T-helper 17 cell (primary cell): ENCODE measurements at places on chromosomes 16 and 17.

- DNase-seq: no peak
These were observed 68.5 kb upstream of the CDH5 start for GRCh38 chr16:66298006-66298405.

DNA sequence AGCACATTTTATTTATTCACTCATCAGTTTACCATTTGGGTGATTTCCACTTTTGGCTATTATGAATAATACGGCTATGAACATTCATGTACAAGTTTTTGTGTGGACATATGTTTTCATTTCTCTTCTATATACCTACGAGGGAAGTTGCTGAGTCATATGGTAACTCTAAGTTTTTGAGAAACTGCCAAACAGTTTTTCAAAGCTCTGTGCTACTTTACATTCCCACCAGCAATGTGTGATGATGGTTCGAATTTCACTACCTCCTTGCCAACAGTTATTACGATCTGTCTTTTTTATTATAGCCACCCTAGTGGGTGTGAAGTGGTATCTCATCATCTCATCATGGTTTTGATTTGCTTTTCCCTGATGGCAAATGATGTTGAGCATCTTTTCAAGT is 63.7 kb upstream of the MRTFB start:
- DNase-seq: no peak

DNA sequence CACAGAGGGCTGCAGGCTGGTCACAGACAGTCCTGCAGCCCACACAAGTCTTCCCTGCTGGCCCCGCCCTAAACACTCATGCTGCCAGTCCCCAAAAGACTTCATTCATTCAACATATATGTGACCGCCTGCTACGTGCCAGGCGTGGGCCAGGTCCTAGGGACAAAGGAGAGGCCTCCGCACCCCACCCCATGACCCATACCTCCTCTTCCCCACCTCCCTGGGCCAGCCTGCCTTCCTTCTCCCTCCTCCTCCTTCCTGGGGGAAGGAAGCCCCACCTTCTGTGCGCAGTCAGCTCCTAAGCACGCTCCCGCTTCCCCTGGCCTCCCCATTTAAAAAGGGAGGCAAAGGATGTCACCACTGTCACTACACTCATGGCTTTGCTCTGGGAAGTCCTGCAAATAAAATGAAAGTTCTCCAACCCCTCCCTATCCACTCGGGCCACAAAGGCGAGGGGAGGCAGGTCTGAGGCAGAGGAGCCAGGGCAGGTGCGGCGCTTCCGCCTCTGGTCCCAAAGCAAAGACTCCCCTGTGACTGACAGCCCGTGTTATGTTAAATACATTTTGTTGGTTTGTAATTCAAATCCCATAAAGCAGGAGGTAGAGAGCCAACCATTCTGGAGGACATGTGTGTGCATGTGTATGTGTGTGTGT is 9.0 kb downstream of the DNAAF8 start:
- DNase-seq: no peak

- no peak for DNase-seq
These were observed 228.8 kb upstream of the EEF2KMT start for GRCh38 chr16:5326395-5326794.

DNA sequence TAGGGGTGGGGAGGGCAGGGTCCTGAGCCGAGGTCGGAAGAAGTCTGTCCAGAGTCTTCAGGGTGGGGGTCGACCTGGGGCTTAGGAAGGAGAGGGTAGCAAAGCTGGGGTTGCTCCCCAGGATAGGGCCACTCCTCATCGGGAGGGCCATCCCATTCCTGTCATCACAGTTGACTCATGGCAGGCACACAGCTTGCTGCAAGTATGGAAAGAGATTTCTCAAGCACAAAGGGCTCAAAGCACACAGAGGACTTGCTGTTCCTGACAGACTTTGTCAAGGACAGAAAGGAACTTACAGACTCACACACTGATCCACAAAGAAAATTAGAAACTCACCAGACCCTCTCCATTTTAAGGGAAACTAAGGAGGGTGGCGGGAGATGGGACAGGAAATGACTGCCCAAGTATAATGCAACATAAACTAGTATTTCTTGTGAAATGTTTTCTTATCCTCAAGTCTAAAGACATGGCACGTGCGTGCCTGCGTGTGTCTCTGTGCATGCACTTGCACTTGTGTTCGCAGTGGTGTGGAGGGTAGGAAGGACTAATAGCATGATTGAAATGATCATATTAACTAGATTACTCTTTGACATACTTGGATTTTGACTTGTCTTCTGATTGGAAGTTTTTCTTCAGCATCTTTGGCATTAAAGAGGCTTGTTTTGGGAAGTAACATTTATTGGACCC is 2.4 kb downstream of the AOC2 start:
- DNase-seq: no peak

DNA sequence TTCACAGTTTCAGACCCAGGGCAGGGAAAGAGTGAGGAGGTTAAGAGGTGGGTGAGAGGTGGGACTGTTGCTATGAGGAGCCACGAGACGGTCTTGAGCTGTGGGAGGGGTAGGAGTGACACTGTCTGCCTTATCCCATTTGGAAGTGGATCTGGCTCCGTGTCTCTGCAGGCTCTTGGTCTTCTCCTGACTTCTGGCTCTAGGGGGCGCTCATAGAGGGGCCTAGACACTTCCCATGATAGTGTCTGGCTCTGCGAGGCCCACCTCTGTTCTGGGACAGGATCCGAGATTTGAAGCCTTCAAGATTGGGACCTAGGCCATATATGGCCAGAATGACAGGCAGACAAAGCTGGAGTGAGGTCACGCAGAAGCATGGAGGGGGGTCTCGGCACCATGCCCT is 204.5 kb downstream of the GSG1L start:
- DNase-seq: no peak

DNA sequence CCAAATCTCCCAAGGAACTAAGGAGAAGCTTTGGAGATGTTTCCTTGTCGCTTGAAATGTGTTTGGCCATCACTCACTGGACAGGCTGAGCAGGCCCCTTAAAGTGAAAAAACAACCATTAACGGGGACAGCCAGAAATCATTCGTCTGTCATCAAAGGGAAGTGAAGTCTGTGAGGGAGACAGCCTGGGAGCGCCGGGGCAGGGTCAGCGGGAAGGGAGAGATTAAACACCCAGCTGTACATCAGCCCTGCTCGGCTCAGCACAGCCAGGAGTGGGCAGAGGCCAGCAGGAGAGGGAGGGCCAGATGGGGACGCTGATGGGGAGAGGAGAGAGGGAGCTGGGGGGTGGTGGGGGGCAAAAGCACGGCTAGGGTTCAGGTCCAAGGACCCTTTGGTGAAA is 105.1 kb downstream of the SDK2 start:
- no peak for DNase-seq

GRCh38 chr16:31870809-31871208 is 2.8 kb upstream of the ZNF267 start:
- no peak for DNase-seq

DNA sequence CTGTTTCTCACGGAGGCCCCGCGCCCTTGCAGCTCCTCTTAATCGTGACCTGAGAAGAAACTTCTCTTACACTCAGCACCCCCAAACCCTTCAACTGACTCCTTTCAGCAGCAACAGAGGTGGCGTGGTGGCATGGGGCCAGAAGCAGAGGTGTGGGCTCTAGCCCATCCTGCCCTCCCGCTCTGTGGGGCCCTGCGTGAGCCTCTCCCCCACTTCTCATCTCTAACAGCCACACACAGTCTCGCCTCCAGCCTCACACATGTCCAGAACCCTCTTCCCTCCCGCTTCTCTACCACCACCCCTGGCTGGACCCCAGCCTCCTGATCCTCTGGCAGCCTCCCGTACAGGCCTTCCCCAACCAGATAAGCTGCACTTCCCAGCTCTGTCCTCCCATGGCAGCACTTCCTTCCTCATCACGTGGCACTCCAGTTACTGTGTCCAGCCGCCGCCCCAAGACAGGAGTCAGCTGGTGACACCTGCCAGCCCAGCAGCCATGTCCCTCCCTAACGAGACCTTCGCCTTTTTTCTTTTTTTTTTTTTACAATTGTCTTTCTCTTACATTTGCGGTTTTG is 30.5 kb downstream of the NSMCE1 start:
- no peak for DNase-seq

DNA sequence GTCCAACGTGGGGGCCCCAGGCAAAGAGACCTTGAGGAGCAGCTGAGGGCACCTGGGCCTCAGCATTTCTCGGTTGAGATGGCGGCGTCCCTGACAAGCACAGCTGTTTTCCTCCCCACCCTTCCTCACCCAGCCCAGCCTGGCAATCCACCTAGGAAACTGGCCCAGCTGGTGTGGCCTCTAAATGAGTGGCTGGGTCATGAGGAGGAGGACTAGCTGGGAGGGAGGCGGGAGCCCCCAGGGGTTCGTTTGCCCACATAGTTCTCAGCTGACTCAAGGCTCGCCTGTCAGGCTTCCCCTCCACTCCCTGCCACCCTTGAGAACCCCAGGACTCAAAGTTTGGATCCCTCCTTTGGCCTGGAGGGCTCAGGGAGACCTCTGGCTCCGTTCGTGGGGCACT is 5.9 kb downstream of the RNF222 start:
- no peak for DNase-seq

DNA sequence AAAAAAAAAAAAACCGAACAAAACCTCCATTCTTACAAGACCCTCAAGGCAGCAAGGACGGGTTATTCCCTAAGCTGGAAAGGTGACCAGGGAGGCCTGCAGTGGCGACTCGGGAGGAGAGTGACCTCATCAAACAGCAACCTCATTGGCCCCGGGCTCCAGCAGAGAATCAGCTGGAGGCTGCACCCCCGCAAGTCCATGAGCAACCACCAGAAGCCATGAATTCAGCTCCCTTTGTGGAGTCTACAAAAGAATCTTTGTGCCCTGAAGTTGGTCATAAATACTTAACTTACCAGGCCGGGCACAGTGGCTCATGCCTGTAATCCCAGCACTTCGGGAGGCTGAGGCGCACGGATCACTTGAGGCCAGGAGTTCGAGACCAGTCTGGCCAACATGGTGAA is 80.9 kb upstream of the CREBBP start:
- no peak for DNase-seq

GRCh38 chr16:24939738-24940137 is 75.4 kb downstream of the ARHGAP17 start:
- DNase-seq: no peak

DNA sequence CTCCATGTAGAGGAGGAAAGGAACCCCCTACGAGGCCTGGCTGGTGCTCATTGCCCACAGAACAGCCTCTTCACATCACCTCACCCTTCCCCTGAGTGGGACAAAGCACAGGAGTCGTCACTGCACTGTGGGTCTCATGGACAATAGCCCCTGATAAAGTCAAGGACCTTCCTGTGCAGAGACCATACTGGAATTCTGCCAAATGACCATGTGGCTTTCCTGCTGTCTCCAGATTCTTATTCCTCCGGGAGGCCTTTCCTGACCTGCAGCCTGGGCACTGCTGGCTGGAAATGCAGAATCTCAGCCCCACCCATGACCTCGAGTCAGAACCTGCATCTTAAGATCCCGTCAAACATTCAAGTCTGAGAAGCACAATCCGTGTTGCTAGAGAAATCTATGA is 60.5 kb upstream of the ERN1 start:
- no peak for DNase-seq

- no peak for DNase-seq
These were observed 324.5 kb downstream of the SOX9 start for GRCh38 chr17:72445055-72445991.

DNA sequence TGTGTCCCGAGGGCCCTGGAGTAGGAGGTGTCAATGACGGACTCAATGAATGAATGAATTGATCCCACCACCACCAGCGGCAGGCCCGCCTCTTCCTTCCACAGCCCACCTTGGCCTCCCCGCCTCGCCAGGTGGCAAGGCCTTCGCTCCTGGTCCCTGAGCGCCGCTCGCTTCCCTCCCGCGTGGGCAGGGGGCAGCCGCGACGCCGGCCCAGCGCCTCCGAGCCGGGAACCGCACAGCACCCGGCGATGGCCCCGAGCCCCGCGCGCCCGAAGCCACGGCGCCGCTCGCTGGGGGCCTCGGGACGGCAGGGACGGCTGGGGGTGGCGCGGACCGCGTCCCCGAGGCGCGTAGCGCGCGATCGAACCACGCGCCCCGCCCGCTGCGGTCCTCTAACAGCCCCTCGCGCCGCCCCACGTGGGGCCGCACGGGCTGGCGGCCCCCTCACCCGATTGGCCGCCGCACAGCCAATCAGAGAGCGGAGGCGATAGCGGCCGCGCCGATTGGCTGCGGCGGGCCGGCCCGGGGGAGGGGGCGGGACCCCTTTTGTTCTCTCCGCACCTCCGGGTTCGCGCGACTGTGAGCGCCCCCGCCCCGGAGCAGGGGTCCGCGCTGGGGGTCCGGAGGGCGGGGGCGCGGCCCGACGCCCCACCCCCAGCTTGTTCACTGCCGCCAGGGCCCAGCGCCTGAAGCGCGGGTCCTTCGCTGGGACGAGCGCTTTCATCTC is 31.4 kb downstream of the ACTG1 start:
- peak; percentile 56 for DNase-seq

DNA sequence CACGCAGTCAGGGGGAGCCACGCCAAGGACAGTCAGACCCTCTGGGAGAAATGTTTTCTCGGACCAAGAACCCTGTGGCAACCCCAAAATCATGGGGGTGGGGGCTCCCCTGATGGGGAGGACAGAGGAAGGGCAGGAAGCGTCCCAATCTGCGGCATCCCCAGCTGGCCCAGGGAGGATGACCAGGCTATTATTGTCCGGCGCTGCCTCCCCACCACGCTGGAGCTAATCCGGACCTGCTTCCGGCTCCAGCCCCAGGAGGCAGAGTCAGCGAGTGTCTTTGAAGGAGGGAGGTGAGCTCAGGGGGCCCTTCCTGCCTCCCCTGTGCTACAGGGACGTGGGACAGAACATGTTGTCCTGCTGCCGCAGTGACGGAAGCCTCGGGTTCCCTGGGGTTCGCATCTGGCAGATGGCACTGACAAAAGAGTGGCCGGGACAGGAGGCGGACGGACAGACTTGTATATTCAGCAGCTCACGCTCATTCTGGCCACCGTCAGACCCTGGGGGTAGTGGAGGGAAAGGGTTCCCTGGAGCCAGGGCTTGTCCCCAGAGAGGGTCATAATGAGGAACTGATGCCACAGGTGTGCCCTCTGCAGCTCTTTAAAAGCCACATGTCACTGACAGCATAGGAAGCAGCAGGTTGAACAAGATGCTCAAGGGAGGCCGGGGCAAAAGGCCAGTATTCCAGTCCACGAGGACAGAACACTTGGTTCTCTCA is 54.3 kb upstream of the CDC42EP4 start:
- DNase-seq: no peak

DNA sequence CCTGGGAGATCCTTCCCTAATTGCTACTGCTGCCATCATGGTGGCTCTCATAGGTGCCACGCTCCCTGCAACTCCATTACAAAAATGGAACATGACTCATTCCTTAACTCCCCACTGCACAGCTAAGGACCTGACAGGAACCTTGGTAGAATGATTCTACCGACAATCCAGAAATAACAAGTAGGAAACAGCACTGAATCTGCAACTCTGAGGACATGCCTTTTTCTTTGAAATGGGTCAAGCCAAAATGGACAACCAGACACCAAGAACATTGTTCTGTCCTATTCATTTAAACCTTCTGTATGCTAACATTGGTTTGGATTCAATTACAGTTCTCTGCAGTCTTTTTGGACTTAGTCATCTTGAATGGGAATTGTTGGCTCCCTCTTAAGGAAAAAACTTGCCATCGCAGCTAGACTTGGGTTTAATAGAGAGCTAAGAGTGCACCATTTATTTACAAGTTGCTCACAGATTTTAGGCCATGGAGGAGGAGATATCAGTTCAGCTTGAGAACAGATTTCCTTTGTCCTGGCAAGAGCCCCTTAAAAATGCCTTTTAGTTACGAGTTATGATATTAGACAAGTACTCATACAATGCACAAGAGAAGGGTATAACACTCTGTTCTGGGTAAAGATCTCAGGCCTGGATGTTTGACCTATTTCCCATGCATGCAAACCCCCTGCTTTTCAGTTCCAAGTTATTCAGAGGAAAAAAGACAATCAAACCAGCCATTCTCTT is 20.9 kb upstream of the NSRP1 start:
- DNase-seq: no peak

GRCh38 chr17:64200080-64201032 is 62.7 kb downstream of the TEX2 start:
- no peak for DNase-seq
